GM12891 (cell line): ENCODE measurements at places on chromosomes 16 and 17.

DNA sequence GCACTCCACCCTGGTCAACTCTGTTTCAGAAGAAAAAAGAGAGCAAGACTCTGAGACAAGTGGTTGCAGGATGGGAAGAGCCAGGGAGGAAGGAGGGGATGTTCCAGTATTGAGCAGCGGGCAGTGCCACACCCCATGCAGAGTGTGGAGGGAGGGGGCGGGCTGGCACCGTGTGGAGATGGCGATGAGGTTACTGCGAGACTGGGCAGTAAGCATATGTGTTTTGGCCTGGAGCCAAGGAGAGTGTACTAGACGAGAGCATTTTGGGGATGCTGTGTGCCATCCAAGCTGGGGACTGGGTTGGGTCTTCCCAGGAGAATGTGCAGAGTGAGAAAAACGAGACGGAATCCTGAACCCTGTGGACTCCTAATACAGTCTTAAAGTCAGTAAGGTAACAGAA lies 3.4 kb downstream of the TBC1D24 start:
- DNase-seq: no peak

DNA sequence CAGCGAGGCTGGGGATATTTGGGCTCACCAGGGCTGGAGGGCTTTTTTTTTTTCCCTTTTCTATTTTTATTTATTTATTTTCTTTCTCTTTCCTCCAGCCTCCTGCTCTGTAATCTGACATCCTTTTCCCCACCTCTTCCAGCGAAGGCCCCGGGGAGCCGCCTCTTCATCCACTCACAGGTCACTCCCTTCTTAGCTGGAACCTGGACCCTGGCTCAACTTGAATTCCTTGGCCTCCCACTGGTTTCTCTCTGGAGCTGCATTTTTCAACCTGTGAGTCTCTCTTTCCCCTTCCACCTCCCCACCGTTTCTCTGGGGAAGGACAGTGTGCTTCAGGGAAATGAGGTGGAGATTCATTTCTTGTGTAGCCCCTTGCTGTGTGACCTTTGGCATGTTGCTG lies 82.0 kb downstream of the MRM1 start:
- no peak for DNase-seq

GRCh38 chr17:29713626-29714025 lies 90.9 kb upstream of the CORO6 start:
- DNase-seq: no peak

GRCh38 chr16:14013571-14014283 lies 57.4 kb upstream of the MRTFB start:
- no peak for DNase-seq

GRCh38 chr16:75965504-75966374 lies 239.4 kb upstream of the CPHXL start:
- no peak for DNase-seq

- no peak for DNase-seq
These were observed 3.2 kb upstream of the ARL6IP1 start for GRCh38 chr16:18804540-18804939.

DNA sequence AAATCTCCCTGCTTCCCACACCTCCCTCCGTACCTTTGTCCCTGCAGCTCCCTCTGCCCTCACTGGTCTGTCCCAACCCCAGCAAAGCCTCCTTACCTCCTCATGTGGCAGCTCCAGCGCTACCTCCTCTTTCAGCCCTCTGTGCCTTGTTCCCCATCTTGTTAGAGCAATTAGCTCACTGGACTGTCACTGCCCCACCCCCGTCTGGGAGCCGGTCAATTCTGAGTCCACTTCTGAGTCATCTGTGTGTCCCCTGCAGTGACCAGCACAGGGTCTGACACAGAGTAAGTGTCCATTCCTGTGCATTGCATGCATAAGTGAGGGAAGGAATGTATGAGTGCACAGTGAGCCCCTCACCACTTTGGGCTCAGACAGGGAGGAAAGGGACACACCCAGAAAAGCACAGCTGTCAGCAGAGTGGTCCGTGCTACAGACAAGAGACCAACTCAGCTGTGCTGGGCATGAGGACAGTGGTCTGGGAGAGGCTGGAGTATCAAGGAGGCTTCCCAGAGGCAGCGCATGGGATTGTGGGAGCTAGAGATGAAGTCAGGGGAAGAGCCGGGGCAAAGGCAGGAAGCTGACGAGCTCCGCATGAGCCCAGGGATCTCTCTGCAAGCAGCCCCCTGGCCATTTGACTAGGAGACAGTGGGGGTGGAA lies 45.9 kb downstream of the PITPNM3 start:
- no peak for DNase-seq

DNA sequence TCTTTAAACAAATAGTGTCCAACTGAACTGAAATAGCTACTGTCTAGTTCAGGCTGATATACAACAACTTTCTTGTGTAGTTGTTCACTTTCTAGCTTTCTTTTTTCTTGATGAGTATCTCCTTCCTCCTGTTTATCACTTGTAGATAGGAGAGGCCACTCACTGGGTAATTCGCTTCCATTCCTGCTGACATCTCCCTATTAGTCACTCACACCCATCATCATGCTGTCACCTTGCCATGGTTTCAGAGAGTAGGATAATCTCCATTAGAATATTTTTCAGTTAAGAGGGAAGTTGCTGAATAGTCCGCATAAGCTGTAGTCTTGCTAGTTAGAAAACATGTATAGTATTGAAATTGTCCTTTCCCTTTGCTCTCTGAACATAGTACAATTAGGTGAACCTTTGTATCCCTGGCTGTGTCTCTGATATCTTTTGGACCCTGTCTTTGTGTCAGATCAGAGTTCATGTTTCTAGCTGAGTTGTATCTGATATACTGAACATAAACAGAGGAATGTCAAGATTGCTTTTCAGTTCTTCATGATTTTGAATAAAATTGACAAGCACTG lies 64.4 kb upstream of the RASL10B start:
- DNase-seq: no peak

DNA sequence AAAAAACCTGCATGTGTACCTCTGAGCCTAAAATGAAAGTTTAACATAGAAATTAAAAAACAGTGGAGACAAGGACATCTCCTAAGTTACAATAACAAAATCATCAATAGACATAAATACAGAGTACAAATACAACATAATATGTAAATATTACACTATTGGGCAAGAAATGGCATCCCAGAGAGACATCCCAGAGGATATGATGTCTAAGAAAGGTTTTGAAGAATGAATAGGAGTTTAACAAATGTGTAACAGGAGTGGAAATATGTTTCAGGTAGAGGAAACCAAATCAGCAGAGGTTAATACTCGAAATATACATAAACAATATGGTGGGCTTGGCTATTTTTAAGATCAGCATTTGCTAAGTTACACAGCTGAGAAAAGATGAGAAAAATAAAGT lies 447.7 kb upstream of the MAF start:
- no peak for DNase-seq

- DNase-seq: no peak
These were observed 109.0 kb downstream of the N4BP1 start for GRCh38 chr16:48500981-48501380.

DNA sequence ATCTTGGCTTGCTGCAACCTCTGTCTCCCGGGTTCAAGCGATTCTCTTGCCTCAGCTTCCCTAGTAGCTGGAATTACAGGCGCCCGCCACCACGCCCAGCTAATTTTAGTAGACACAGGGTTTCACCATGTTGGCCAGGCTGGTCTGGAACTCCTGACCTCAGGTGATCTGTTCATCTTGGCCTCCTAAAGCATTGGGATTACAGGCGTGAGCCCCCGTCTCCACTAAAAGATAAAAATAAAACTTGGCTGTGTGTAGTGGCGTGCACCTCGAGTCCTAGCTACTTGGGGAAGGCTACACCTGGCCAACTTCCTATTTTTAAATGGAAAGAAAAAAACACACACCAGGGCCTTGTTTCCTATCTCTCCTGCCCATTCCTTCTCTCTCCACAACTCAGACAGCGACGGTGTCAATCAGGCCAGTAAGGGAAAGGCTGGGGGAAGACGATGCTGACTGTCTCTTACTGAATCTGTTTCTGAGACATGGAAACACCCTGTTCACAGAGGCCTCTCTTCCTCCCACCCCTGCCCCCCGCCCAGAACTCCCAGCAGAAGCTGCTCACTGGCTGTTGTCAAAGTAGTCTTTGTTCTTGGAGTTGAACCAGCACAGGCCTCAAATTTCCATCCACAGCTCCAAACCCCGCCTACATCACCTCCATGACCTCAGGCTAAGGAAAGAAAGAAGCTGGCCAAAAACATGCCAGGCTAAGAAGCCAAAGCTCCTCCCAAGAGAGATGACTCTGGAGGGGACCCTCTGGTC lies 96.6 kb downstream of the NXN start:
- no peak for DNase-seq

- no peak for DNase-seq
These were observed 31.0 kb upstream of the PITPNA start for GRCh38 chr17:1593630-1593931.

DNA sequence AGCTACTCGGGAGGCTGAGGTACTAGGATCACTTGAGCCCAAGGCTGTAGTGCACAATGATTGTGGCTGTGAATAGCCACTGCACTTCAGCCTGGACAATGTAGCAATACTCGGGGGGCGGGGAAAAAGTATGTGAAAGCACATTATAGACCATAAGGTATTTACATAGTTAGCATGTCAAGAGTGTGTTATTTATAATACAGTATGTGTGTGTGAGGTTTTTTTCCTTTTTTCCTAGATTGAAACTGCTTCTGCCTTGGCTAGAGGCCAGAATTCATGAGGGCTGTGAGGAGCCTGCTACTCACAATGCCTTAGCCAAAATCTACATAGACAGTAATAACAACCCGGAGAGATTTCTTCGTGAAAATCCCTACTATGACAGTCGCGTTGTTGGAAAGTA lies 30.5 kb downstream of the PTRH2 start:
- no peak for DNase-seq

- DNase-seq: no peak
These were observed 100.8 kb downstream of the CCDC182 start for GRCh38 chr17:57644326-57644725.

- DNase-seq: no peak
These were observed 19.9 kb upstream of the MLKL start for GRCh38 chr16:74720579-74720978.

DNA sequence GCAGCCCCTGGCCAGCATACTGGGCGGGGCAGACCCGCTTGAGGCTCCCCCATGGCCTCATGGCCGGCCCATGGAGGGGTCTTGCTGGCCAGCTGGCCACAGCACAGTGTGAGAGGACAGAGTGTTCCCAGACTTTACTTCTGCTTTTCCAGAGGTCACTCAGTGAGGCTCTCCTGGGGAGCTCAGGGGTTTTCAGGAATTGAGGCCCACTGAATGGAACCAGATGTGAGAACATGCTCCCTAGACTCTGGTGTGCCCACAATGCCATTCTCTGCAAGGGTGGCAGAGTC lies 21.2 kb downstream of the ATP6V0D1 start:
- no peak for DNase-seq

- DNase-seq: no peak
These were observed 17.2 kb downstream of the RARA start for GRCh38 chr17:40326014-40326831.

GRCh38 chr16:78478267-78478861 lies 378.9 kb downstream of the WWOX start:
- no peak for DNase-seq

DNA sequence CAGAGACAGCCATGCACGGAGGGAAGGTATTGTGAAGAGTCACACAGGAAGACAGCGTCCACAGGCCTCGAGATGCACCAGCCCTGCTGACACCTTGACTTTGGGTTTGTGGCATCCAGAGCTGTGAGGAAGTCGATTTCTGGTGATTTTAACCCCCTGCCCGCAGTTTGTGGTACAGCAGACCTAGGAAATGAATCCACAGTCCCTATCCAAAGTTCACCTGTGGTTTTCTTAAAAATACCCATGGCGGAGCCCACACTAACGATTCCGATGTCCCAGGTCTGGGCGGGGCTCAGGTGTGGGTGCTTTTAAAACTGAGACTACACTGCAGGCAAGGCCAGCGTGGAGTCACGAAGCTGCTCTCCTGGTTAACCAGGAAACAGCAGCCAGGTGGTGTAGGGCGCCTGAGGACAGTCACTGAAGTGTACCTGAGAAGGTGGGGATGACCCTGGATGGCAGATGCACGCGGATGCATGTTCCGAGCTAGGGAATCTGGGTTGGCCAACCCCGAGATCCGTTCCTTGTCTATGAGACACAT lies 14.4 kb upstream of the MEAK7 start:
- DNase-seq: no peak

DNA sequence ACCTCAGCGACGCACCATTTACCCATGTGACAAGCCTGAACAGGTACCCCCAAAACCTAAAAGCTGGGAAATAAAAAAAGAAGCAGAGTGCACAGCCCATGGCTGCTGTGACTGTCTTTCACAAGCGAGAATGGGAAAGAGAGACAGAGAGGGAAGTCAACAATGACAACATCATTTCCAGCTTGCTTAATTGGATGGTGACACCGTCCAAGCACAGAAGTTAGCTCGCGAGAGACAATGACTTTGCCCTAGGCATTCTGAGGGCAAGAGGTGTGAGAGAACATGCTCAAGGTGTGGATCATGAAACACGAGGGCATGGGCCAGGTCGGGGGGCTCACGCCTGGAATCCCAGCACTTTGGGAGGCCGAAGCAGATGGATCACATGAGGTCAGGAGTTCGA lies 19.3 kb upstream of the NSMCE1 start:
- no peak for DNase-seq

DNA sequence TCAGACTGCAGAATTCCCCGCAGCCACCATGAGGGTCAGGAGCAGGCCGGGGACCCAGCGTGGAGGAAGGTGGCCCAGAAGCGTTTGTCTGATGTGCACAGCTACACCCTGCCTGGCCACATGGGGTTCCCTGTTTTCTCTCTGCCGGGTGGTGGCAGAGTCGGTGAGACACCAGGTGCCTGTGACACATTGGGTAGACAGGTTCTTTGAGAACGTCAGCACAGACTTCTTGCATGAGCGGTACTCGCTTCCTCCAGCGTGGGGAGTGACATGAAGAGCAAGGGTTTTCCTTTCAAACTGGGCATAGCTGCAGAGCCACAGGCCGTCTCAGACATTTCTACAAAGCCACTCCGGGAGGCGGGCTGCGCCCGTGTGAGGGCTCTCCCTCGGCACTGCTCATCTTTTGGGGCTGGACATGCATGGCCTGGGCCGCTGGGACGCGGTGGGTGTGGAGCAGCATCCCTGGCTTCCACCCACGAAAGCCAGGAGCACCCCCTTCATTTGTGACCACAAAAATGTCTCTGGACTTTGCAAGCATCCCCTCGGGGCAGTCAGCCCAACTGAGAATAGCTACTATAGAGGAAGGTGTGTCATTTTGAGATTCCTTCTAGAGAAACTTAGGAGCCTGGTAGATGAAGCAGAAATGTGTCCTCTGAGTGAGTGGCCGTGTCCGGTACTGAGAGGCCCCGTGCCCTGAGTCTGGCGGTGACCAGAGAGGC lies 26.0 kb downstream of the NME3 start:
- no peak for DNase-seq

GRCh38 chr17:49834118-49834743 lies 13.6 kb downstream of the TAC4 start:
- DNase-seq: no peak

GRCh38 chr17:70375813-70376770 lies 206.8 kb downstream of the KCNJ2 start:
- DNase-seq: no peak

- DNase-seq: no peak
These were observed 88.2 kb downstream of the CHD9 start for GRCh38 chr16:53142823-53143568.

GRCh38 chr17:8222380-8222629 lies 11.9 kb upstream of the AURKB start:
- no peak for DNase-seq
